ENCODE measurements at places on chromosomes 6 and 20.

GRCh38 chr6:628766-629165 is 28.1 kb downstream of the HUS1B start:
- no peak for DNase-seq

DNA sequence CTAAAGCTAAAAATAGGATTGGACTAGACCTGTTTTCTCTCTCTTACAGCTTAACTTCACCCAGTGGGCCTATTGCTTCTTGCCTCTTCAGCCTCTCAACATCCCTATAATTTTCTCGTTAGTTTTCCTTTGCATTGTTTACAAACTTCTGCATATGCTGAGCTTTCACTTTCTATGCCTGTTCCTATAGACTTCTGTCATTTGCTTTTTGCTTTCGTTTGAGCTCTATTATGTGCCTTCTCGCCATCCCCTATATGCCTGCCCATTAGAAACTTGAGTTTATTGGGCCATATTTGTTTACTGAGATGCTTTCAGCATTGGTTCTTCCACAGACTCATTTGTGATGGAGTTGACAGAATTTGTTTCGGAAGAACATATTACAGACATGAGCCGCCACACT is 40.9 kb downstream of the NCOA7 start:
- no peak for DNase-seq

GRCh38 chr6:74145931-74146330 is 449.9 kb downstream of the CD109 start:
- DNase-seq, result no peak

GRCh38 chr20:14510341-14510740 is 172.9 kb upstream of the FLRT3 start:
- DNase-seq, result no peak

GRCh38 chr20:64223526-64224067 is 32.0 kb upstream of the PCMTD2 start:
- DNase-seq, result no peak

DNA sequence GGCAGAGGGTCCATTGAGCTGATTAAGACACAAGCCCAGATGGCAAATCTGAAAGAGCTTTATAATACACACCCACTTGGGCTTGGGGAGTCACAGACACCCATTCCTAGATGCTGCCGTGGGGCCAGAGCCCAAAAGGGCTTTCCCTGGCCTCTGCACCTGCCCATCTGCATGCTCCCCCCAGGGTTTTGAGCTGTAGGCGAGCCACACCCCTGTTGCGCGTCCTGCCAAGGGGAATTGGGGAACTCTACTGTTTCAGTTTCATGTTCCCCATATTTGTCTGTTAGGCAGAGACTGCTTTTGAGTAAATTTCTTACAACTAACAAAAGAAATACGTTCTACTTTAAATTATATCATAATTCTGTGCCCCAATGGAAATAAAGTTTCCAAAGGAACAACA is 52.9 kb upstream of the FNDC1 start:
- DNase-seq, result no peak

DNA sequence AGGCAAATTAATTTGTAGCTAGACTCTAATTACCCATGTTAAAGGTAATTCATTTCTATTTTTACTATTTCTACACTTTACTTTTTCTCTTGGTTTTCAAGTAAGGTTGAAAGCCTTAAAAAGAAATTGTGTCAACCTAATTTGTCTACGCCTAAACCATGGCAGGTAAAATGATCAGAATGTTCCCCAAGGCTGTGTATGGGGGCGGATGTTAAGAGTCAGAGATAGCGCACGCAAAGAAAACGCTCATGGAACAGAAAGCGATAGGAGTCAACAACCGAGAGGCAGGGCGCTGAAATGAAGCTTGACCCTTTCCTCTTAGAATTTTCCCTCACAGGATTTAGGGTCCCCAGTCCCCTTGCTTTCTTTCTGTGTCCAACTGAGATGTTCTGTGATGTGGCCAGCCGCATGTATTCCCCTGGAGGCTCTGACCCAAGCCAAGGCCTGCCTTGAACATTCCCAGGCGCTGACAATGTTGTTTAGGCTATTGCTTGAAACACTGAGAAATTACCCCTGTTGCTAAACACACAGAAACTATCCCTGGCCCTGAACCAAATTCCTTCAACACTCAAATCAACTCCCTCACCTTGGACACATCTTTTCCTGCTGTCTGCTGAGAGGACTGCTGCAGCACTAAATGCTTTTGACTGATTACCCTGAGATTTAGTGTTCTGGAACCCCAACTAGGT is 10.9 kb downstream of the PSMB1 start:
- DNase-seq, result no peak
